Fibroblast of the aortic adventitia (primary cell): ENCODE measurements at places on chromosomes 6 and 20.

GRCh38 chr6:158754738-158755137, 64.4 kb downstream of the EZR start:
- no peak for DNase-seq

- DNase-seq: peak; percentile 60
Measured at GRCh38 chr6:148891405-148891783, 144.6 kb downstream of the UST start.

DNA sequence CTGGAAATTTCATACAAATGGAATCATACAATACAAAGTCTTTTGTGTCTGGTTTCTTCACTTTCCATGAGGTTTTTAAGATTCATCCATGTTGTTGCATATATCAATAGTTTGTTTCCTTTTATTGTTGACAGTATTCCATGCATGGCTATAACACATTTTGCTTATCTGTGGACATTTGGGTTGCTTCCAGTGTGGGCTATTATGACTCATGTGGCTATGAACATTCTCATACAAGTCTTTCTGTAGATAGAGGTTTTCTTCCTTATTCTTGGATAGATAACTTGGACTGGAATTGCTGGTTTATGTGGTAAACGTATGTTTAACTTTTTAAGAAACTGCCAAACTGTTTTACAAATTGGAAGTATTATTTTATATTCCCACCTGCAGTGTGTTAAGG, 30.0 kb upstream of the KIF6 start:
- peak; percentile 21 for DNase-seq

DNA sequence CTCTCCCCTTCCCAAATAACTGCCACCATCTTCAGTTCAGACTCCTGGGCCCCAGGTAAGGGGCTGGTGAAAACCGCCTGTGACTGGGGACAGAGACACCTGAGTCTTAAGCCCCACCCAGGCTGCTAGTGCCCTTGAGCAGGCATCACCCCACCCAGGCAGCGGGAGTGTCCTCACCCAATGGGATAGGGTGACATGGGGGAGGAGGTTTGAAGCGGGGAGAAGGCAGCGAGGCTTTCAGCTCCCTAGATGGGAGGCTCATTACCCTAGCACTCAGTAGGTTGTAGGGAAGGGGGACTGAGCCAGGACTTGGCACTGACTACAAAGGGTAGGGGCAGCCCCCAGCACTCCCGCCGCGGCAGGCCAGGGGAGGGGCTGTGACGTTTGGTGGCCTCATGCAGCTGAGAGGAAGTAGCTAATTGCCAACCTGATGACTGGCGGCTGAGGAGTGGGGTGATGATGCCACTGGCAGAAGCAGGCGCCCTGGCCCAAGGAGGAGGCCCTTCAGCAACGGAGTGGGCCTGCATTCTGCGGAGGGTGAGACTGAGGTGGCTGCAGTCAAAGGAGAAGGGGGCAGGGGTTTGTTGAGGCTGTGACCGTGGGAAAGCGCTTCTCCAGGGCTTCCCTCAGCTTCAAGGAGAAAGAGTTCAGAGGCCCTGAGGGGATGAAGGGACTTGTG, 126.9 kb downstream of the MRPL14 start:
- no peak for DNase-seq

GRCh38 chr6:136669299-136669699, 119.1 kb upstream of the MAP7 start:
- peak; percentile 74 for DNase-seq

- DNase-seq: peak; percentile 59
Measured at GRCh38 chr6:99434702-99435530, 9.8 kb upstream of the PNISR start.

- DNase-seq: no peak
Measured at GRCh38 chr20:55456316-55456940, 548.9 kb downstream of the CBLN4 start.

DNA sequence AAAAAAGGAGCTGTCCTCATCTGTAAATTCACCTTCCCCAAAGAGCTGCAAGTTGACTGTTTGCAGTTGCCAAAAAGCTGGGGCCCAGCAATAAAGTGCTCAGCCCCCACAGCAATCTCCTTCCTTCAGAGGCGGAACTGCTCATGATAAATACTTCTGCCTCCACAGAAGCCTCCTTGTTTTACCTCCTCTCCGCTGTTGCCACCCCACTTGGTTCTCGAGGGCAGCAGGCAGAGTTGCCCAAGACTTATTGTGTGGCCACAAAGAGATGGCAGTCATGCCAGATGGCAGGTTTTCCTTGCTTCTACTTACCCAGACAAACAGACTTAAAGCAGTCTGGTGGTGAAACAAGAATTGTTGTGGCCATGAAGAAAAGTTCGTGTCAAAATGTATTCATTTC, 66.3 kb downstream of the SLX4IP start:
- DNase-seq: peak; percentile 25

GRCh38 chr6:127914240-127914639, 13.4 kb upstream of the THEMIS start:
- no peak for DNase-seq

- DNase-seq: no peak
Measured at GRCh38 chr6:16511723-16512489, 249.4 kb downstream of the ATXN1 start.

DNA sequence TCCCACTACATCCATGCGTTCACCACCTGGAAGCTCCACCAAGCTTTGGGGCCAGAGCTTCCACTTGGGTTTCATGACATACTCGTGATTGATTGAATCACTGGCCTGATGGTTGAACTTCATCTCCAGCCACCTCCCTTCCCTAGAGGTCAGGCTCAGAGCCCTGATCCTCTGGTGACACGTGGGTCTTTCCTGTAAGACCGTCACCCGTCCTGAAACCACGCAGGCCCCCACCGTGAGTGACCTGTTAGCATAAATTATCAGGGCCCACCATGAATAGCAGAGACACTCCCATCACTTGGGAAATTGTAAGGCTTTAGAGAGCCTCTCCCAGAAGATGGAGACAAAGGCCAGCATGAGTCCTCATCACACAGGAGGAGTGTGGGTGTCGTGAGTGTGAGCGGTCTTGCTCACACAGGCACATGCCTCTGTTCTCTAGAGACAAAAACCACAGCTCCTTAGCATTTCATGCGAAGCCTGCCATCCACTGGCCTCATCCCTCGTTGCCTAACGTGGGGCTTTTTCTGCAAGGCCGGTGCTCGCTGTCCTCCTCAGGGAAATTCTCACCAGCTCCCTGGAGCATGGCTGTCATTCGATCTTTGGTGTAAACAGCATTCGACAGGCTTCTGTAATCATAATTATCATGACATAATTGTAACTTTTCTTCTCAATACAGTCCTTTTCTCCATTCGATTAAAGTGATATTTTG, 65.1 kb upstream of the DUSP22 start:
- peak; percentile 40 for DNase-seq

DNA sequence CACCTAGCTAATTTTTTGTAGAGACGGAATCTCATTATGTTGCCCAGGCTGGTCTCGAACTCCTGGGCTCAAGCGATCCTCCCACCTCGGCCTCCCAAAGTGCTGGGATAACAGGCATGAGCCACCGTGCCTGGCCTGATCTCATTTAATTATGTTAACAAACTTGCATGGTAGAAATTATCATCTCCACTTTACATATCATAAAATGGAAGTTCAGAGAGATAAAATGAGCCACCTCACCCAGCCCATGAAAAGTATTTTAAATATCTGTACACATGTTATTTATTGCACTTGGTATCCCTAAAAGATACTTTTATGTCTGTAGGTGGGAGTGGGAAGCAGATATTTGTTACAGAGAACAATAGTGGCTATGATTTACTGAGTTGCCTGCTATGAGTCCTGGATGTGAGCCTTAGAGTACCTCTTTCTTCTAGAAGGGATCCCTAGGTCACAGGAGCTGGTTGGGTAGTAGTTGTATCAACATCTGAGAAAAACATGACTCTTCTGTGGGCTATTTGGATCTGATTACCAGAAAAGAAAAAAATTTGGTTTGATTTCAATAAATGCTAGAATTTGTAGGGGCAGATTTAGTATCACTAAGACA, 52.4 kb upstream of the EIF2S2 start:
- no peak for DNase-seq

DNA sequence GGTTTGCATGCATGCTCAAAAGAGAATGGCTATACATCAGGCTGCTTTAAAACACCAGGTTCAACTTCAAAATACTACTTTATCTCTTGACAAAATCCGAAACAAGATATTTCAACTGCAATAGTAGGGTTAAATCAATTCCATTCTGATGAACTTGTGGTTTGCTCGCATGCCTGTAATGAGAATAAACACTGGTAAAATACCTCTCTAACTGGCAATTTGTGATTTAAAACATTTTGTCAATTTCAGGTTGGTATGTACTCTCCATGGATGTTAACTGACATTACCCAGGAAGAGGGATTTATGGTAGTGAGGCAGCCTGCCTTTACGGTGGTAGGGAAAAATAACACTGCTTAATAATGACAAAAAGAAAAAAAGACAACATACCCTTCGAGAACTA, 74.4 kb downstream of the MBOAT1 start:
- no peak for DNase-seq

DNA sequence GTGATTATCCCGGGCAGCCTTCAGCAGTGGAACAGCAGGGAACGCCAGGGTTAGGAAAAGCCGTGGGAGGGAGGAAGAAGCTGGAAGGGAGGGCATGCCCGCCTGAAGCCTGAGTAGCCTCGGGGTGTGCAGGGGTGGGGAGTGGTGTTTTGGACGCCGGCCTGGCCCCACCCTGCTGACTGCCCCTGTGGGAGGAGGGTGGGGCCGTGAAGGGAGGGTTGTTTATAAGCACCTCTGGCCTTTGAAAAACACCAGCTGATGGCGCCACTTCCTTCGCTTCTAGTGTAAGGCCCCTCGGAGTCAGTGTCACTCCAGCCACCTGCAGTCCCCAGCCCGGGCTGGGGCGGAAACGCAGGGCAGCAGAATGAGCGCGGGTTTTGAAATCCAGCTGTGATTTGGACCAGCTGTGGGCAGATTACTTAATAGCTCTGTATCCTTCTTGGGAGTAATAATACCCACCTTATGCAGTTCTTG, 52.8 kb upstream of the BMP6 start:
- peak; percentile 69 for DNase-seq

- peak; percentile 40 for DNase-seq
Measured at GRCh38 chr6:40308533-40309306, 278.4 kb downstream of the LRFN2 start.

DNA sequence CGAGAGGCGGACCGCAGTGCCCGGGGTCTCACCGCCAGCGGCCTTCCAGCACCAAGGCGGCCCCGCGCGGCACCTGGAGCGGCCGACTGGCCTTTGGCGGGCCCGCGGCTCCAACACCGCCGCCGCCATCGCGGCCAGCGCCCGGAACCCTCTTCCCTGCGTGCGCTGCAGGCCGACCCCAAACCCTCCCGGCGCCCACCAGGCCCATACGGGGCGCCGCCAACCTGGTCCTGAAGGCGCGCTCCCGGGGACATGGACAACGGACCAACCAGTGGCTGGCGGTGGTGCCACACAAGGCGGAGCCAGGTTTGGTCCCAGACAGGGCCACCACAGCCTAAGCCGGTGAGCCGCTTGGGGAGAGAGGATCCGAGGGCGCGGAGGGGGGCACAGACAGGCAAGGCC, 1514.8 kb upstream of the DEFB115 start:
- DNase-seq: no peak
